ENCODE measurements at places on chromosomes 2 and 18.

GRCh38 chr2:236086971-236087465, 81.2 kb downstream of the GBX2 start:
- no peak for DNase-seq

- no peak for DNase-seq
These were observed 52.0 kb downstream of the FECH start for GRCh38 chr18:57534511-57534909.

GRCh38 chr2:68692511-68692910, 42.1 kb upstream of the ARHGAP25 start:
- DNase-seq = no peak

DNA sequence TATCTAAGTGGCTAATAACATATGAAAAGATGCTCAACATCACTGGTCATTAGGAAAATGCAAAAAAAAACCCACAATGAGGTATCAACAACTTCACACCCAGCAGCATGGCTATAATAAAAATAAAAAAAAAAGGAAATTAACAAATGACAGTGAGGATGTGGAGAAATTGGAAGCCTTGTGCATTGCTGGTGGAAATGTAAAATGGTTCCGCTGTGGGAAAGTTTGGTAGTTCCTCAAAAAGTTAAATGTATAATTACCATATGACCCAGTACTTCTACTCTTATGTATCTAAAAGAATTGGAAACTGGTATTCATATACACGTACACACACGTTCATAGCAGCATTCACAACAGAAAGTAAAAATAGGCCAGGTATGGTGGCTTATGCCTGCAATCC, 15.5 kb upstream of the CACNB4 start:
- DNase-seq = no peak

- DNase-seq = no peak
These were observed 87.3 kb downstream of the INHBB start for GRCh38 chr2:120432976-120433815.

GRCh38 chr2:98577313-98577712, 31.0 kb downstream of the COA5 start:
- no peak for DNase-seq

GRCh38 chr2:41668529-41668928, 379.3 kb upstream of the PKDCC start:
- no peak for DNase-seq

GRCh38 chr18:32427084-32427900, 43.4 kb downstream of the GAREM1 start:
- DNase-seq = no peak

GRCh38 chr2:156385242-156385641, 50.9 kb upstream of the GPD2 start:
- DNase-seq = no peak

DNA sequence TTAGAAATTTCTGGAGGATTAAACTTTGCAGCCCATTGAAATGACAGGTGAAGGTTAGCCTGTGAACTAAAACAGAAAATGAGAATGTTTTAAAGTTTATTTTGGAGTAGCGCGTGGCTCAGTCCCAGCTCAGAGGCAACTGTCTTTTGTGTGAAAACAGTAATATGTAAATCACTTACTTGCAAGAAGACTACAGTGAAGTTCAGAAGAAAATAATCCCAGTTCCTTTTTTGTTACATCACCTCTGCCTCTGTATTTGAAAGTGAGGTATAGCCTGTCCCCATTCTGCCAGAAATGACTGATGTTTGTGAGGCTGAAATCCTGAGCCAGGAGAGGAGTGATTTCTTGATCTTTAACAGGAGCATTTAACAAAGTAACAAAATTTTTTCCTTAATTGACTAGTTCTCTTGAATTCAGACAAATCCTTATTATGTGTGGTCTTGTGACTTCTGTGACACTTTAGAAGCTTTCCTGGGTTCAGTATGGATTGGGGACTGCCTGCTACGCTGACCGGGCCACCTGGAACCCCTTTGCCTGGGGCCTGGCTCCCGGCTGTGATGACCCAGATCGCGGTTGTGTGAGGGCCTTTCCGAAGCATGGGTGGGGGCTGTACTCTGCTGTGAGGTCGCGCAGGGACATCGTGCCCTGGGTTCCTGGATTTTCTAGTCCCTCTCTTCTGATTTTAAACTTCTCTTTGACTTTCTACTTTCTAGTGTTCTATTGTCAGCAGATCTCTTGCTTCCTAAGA, 24.3 kb downstream of the TRAPPC12 start:
- DNase-seq = no peak

GRCh38 chr18:12485479-12486105, 77.9 kb downstream of the PRELID3A start:
- DNase-seq = no peak

DNA sequence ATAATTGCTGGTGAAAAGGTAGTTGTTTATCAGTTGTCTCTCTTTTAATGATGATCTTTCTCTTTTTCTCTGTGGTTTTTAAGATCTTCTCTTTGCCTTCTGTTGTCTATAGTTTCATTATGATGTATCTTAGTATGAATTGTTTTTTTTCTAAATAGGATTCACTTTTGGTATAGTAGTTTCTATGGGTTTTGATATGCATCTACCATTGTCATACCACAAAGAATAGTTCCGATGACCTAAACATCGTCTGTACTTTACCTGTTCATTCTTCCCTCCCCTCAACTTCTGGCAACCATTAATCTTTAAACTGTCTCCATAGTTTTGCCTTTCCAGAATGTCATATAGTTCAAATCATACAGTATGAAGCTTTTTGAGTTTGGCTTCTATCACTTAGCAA, 19.6 kb downstream of the RDH14 start:
- no peak for DNase-seq

GRCh38 chr2:31132786-31133185, 5.5 kb downstream of the GALNT14 start:
- DNase-seq = no peak

- DNase-seq = no peak
These were observed 76.9 kb downstream of the NCK2 start for GRCh38 chr2:105821428-105822125.

- DNase-seq = no peak
These were observed 34.2 kb upstream of the BAZ2B start for GRCh38 chr2:159650574-159650973.

GRCh38 chr2:30958193-30958917, 151.1 kb upstream of the CAPN13 start:
- DNase-seq = no peak

- DNase-seq = peak; percentile 12
These were observed 166.8 kb upstream of the ID2 start for GRCh38 chr2:8514796-8515758.
